ENCODE measurements at places on chromosomes 4 and X. TPM values are rescaled to one million over a fixed set of nuclear protein-coding genes. Genes with fewer than 3 reads are reported as not detected.

Gene MID2
- 46.5 TPM for total RNA-seq

Gene BANK1
- not detected for total RNA-seq

Gene PRRG3
- not detected for total RNA-seq

Gene TEX13D
- not detected for total RNA-seq

Gene SLIT2
- 54.1 TPM for total RNA-seq

Gene UGT2B10
- total RNA-seq = not detected

Gene RS1
- not detected for total RNA-seq

Gene SLC10A3
- 18.7 TPM for total RNA-seq

Gene NWD2
- total RNA-seq = not detected

Gene DUSP9
- total RNA-seq = 0.29 TPM

Gene ZCCHC12
- total RNA-seq = not detected

Gene TMEM35A
- total RNA-seq = 5.3 TPM

Gene DDIT4L
- total RNA-seq = 17.0 TPM

Gene PPBP
- not detected for total RNA-seq

Gene SGMS2
- 98.2 TPM for total RNA-seq

Gene FAT1
- 2.0 TPM for total RNA-seq

Gene FGF13
- total RNA-seq = 0.27 TPM

Gene ADH7
- total RNA-seq = not detected

Gene XG
- total RNA-seq = 0.80 TPM

Gene TECRL
- not detected for total RNA-seq

Gene FDCSP
- total RNA-seq = not detected

Gene SORBS2
- total RNA-seq = 43.1 TPM

Measured in thoracic aorta endothelial cell (primary cell).